Midbrain (tissue), 1 donor: ENCODE measurements at places on chromosomes 4 and X.

DNA sequence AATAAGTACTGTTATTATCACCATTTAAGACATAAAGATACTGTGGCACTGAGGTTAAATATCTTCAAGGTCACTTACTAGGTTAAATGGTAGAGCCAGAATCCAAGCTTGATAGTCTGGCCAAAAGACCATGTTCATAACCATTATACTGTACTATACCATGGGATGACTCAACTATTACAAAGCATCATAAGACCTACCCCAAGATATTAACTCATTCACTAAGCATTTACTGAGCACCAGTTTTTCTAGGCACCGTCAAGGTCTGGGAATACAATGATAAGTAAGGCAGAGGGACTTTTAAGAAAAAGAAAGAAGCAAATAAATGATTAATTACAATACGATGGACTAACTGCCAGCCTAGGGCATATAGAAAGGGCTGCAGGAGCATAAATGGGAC is 95.5 kb upstream of the KCTD8 start:
- DNase-seq: no peak

GRCh38 chrX:99973572-99974226 is 436.4 kb downstream of the PCDH19 start:
- DNase-seq: no peak

GRCh38 chr4:53502094-53502493 is 89.2 kb downstream of the LNX1 start:
- no peak for DNase-seq

- DNase-seq: no peak
Observed at GRCh38 chr4:115850799-115851509, 737.5 kb upstream of the NDST4 start.

GRCh38 chr4:108210989-108211835 is 42.5 kb upstream of the LEF1 start:
- no peak for DNase-seq

DNA sequence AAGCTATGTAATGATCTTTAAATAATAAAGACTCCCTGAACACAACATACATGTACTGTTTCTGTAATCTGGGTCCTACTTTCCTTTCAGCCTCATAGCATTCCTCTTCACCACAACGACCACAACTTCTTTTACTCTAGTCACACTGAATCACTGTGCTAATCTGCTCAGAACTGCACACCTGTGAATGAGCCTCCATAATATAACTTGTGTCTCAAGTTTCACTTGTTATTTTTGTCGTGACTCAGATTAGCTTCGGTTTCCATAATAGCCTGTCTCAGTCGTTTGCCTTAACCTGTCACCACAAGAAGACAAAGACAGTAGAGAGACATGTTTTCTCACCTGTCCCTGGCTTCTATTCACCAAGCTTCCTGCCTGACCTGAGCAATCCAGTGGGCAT is 61.8 kb downstream of the MAGED1 start:
- DNase-seq: no peak

DNA sequence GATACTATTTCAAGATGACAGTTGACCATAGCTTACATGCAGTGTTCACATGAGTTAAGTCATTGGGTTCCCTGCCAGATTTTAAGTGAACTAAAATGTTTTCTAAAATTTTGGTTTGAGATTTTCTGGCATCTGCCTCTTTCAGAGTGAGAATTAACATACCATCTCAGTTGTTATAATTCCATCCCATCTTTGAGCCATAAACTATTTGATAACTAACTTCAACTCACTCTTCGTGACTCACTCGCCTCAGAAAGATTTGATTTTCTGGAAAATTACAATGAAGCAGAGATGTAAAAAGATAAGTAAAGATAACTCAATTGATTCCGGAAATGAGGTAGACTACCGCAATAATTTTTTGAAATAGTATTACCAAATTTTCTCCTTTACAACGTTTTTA is 61.8 kb downstream of the HMGB2 start:
- no peak for DNase-seq

DNA sequence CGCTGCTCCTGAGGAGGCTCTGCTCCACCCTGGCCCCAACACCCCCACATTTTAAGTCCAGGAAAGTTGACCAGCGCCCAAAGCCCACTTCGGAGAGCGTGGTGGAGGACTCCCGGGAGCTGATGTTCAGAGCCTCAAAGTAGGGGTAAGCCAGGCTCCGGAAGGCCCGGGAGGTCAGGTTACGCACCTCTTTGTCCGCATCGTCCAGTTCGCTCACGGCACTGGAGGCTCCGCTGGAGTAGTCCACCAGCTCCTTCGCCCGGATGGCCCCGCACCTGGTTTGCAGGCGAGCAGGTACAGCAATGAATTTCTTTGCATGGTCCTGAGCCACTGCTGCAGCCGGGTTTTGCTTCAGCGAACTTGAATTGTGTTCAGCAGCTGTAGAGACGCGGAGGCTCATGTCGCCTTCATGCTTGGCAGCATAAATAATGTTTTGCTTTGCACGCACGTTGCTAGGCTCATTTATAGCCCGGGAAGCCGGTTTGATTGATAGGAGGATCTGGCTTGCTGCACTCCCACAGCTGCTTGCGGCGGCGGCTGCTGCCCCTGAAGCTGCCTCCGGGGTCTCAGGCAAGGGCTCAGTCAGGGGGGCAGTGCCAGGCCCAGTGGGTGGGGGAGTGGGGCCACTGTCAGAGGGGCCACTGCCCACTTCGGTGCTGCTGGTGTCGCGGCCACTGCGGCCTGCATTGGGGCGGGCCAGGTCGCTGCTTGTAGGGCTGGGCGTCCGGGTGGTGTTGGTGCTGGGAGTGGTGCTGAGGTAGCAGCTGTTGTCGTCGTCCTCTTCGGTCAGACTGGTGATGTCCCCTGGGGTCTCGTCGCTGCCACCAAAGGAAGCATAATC is 4.8 kb downstream of the C4orf54 start:
- DNase-seq: no peak

- no peak for DNase-seq
Observed at GRCh38 chrX:154824638-154825037, 9.8 kb downstream of the SMIM9 start.
